AG08395 (cell line): ENCODE measurements at places on chromosomes 7 and 10.
A peak's percentile ranks its signal among the peaks of the same experiment; 100 is the strongest.

DNA sequence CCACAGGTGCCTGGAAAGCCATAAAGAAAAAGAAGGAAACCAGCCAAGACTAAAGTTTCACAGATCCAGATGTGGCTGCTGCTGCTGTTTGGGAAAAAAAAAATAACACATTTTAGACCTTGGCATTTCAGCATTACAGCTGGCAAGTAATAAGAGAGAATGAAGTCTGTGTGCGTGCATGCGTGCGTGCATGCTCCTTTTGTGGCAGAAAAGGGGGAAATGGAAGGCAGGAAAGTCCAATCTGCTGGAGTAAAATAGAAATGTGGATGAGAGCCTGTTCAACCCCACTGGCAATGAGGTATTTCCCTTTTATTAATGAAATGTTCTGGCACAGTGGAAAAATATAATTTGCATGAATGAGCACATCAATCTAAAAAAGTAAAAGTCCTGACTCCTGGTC is 137.0 kb upstream of the SEMA3A start:
- DNase-seq: no peak

GRCh38 chr7:156055206-156055822 is 243.1 kb upstream of the SHH start:
- no peak for DNase-seq

GRCh38 chr10:89646889-89647657 is 2.0 kb upstream of the PANK1 start:
- DNase-seq: no peak

GRCh38 chr10:119713744-119714483 is 11.9 kb upstream of the INPP5F start:
- DNase-seq: no peak

- no peak for DNase-seq
These were observed 136.8 kb downstream of the C10orf105 start for GRCh38 chr10:71582506-71583475.

GRCh38 chr7:138008588-138009349 is 6.9 kb upstream of the CREB3L2 start:
- peak; percentile 61 for DNase-seq

- peak; percentile 40 for DNase-seq
These were observed 48.7 kb downstream of the EPC1 start for GRCh38 chr10:32298075-32298812.

DNA sequence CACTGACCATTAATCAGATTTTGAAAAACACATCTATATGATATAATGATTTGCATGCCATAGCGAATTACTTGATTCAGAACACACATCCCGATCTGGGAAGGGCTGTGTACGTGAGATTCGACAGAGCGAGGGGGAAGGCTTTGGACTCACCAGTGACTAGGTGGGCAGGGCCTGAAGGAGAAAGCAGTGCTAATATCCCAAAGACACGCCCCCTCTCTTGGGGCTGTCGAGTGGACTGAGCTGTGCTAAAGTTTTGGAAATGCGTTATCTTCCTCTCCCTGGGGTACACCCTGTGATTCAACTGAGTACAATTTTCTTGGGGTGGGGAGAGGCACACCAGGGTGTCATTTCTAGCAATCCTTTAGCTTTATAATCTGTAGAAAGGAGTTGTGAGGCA is 1.8 kb downstream of the LRRC17 start:
- DNase-seq: peak; percentile 31

DNA sequence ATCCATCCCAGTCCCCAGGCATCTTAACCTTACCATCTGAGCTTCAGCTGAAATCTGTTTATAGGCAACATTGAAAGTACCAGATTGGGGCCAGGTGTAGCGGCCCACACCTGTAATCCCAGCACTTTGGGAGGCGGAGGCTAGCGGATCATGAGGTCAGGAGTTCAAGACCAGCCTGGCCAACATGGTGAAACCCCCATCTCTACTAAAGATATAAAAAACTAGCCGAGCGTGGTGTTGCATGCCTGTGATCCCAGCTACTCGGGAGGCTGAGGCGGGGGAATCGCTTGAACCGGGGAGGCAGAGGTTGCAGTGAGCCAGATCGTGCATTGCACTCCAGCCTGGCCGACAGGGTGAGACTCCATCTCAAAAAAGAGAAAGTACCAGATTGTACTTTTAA is 39.0 kb downstream of the CRCP start:
- no peak for DNase-seq

DNA sequence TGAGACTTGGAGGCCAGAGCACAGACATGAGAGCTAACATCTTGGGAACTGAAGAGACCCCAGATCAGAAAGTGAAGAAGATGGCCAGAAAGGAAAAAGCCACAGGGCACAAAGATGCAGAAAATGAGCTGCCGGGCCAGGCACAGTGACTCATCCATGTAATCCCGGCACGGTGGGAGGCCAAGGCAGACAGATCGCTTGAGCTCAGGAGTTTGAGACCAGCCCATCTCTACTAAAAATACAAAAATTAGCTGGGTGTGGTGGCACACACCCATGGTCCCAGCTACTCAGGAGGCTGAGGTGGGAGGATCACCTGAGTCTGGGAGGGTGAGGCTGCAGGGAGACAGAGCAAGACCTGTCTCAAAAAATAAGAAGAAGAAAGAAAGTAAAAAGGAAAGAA is 81.4 kb upstream of the MGMT start:
- DNase-seq: no peak

DNA sequence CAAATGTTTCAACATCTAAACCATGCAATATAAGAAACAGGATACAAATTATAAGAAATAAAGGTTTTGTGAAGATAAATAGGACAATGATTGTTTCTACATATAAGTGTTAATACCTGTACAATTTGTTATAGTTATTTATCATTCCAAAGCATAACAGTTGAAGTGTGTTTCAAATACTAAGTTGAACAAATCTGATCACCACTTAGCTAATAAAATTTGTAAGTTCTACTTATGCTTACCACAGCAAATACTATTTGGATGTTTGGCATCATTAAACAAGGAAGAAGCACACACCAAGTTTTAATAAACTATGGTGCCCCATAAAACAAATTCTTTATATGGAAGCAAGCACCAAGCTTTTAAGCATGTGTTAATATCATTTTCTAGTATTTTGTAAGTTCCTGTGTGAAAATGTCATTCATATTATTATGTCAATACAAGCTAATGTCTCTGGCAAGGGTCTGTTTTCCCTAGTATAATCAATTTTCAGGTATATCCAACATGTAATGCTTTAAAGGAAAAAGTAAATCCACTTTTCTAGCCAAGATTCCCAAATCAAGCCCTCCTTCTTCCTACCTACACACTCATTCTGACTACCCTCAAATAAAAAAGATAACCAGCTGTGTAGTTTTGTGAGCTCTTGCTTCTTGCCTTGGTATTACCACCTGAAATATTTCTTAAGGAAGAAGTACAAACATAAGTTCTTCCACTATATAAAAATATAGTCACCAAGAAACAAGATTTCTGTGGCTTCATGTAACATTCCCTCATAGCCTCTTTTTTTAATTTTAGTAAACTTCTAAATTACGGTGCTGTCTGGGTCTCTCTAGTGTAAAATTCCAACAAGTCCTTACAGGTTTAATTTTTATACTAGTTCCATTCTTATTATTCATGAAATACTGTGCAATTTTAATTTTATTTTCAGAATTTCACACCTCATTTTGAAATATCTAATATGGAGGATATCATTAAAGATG is 9.2 kb downstream of the SKAP2 start:
- no peak for DNase-seq

DNA sequence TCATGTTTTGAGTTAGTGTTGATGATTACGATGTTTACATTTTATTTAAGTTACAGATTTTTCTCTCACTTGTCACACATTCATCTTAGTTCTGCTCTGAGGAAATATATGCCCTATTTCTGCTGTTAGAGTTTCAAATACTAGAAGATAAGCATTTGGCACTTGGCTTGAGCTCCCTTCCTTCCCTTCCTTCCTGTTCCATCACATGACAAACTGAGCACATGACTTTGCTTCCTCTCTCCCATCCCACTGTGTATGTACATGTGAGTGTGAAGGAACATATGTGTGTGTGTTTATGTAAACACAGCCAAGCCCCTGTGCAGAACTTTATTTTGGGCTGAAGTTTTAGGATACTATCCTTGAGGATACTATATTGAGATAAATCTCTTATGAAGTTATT is 795.9 kb upstream of the IGFBP3 start:
- DNase-seq: no peak

DNA sequence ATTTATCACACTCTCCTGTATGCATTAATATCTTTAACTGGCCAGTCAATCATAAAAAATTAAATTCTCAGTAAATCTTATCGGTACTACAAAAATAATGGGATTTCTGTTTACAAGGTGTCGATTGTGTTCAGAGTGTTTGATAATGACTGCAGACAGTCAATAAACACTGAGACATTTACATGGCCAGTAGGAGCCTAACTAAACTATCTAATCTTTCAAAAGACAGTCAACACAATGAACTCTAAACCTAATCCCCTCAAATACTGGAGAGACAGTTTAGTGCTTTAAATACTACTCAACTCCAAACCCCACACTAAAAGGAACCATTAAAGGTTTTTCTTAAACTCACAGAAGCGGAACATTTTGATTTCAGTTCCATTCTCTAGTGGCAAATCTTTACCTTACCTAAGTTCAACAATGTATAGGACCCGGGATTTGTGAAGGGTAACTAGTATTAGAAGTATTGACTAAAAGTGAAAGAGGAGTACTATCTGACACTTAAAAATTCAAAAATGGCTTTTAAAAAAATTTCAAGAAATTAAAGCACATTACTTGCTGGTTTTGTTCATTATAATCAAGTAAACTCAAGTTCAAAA is 37.3 kb upstream of the EXOC6 start:
- no peak for DNase-seq

GRCh38 chr10:43461950-43462349 is 25.0 kb downstream of the ZNF487 start:
- DNase-seq: peak; percentile 70

- peak; percentile 70 for DNase-seq
These were observed 1.7 kb downstream of the CREB3L2 start for GRCh38 chr7:138000081-138000701.

DNA sequence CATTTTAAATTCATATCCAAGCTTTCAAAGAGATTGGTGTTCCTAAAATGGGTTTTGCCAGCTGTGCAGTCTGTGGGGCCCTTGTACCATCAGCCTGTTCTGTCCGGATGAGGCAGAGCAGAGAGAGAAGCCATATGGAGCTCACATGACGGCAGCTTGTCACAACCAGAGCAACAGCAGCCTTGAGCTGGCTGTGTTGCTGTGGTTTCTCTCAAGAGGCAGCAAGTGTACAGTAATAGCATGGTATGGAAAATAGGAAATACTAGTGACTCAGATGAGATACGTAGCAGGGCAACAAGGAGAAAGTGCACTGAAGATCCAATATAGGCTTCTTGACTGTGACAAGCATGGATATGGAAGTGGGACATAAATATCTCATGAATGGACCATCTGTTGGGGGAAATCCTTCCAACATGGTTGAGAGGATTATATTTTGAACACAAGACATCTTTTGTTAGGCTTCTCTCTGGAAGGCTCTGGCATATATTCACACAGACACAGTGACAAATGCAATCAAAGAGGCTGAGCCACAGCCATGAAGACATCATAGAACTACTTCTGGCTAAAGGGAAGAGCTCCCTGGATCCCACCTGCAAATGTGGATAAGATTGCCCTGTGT is 251.0 kb upstream of the TAC1 start:
- DNase-seq: no peak

DNA sequence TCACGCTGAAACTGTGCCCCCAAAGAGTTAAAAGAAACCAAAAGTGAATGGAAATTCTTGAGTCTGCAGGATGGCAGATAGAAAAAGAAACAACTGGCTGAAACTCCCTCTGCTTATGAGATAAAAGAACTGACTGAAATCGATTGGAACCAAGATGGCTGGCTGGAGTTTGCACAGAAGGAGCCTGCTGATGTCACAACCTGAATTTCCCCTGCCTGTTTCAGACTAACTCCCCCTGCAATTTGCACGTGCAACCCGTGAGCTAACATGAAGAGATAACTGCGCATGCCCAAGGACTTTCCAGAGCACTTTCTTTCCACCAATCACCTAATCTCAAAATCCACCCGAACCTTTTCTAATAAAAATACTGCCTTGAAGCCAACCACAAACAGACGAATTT is 435.5 kb downstream of the CALN1 start:
- no peak for DNase-seq

DNA sequence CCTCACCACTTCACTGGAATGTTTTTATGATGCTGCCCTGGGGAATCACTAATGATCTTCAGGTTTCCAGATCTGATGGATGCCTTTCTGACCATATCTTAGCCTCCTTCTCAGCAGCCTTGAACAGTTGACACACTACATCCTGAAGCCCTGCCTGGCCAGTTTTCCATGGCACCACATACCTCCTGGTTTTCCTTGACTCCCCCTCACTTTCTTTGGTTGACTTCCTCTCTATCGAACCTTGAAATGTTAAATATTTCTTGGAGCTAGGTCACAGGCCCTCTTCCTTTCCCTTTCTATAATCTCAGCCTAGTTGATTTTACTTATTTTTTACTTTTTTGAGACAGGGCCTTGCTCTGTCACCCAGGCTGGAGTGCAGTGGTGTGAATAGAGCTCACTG is 108.8 kb upstream of the CDK1 start:
- DNase-seq: no peak

DNA sequence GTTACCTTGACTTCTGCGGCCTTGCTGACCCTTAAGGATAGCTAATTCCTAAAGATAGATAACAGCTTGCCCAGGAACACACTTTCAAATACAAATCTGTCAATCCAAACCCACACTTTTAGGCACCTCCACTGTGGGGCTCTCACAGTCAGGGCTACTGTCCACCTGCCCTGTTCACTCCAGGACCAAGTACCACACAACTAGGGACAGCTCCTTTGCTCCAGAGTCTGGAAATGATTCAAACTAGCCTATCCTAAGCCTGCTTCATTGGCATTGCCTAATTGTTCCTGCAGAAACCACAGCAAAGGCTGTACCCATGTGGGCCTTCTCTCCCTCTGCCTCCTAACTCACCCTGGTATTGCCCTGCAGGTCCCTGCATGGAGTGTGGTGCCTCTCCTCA is 538.9 kb upstream of the IGFBP3 start:
- no peak for DNase-seq

GRCh38 chr10:48333856-48334255 is 27.4 kb downstream of the MAPK8 start:
- DNase-seq: no peak

GRCh38 chr7:45027774-45028114 is 27.7 kb downstream of the CCM2 start:
- DNase-seq: no peak

- no peak for DNase-seq
These were observed 19.7 kb upstream of the OTUD1 start for GRCh38 chr10:23419201-23419600.

DNA sequence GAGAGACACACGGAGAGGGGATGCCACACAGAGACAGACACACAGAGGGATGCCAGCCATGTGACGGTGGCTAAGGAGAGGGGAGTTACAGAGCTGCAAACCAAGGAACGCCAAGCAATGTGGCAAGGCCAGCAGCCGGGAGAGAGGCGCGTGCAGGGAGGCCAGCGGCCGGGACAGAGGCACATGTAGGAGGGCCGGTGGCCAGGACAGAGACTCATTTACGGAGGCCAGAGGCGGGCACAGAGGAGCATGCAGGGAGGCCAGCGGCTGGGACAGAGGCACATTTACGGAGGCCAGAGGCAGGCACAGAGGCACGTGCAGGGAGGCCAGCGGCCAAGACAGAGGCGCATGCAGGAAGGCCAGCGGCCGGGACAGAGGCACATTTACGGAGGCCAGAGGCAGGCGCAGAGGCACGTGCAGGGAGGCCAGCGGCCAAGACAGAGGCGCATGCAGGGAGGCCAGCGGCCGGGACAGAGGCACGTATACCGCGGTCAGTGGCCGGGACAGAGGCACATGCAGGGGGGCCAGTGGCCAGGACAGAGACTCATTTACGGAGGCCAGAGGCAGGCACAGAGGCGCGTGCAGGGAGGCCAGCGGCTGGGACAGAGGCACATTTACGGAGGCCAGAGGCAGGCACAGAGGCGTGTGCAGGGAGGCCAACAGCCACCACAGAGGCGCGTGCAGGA is 40.4 kb downstream of the INSIG1 start:
- no peak for DNase-seq
